Activated naive CD4-positive, alpha-beta T cell (primary cell): ENCODE measurements at places on chromosomes 7 and 10.

- no peak for DNase-seq
Measured at GRCh38 chr7:24923172-24923865, 56.7 kb downstream of the OSBPL3 start.

GRCh38 chr10:79336739-79337138 lies 10.5 kb upstream of the PPIF start:
- DNase-seq = no peak

DNA sequence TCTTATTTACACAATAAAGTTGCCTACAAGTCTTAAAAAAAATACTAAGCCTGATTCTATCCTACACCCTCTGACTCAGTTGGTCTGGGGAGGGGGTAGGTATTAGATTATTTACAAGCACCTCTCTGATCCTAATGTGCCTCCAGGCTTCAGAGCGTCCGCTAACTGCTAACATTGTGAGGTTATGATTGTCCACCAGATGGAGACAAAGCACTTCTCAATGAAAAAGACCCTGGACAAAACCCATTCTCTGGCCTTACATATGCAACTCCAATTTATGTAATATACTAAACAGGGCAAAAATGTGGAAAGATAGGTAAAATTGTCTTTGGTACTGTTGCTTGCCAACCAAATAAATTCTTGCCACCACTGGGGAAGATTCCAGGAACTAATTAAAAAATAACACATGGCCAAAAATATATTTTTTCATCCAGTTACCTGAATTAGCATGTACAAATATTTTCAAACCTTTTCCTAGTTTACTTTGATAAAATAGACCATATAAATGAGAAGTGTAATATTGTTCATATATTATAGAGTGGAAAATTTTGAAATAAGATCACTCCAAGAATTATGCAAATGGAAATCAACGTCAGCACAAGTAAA lies 92.4 kb downstream of the KIF20B start:
- DNase-seq = no peak

DNA sequence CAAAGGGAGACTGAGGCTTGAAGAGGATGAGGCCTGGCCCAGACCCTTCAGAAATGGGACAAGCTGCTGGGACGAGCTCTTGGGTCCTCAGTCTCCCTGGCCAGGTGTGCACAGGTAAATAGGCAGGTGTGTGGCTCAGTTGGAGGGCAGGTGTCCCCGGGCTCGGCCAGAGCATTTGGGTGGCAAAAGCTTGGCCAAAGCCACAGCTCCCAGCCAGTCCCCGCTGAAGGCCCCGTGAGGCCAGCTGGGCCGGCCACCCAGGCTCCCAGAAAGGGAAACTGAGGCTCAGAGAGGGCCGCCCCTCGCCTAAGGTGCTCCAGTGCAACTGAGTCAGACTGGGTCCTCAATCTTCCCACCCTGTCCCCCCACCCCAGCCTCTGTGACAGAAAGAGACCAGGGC lies 37.3 kb downstream of the MICALL2 start:
- DNase-seq = no peak

DNA sequence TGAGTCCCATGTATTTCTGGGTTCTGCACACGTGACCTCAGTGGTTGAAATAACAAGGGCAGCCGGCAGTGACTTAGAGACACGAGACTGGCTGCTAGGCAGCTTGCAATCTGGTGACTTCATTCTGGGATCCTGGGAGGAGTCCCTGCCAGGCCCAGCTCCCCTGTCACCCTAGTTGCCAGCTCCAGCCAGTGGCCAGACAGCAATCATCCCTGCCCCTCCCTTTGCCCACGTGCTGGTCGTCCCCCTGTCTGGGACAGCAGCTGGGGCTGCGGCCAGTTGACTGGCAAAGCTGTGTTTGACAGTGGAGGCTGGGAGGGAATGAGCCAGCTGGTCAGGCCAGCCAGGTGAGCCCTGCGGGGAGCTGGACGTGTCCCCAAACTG lies 30.0 kb downstream of the ADGRA1 start:
- DNase-seq = no peak

- DNase-seq = no peak
Measured at GRCh38 chr7:10593080-10593479, 380.6 kb upstream of the PHF14 start.
